Activated CD8-positive, alpha-beta memory T cell treated with anti-CD3 and anti-CD28 coated beads for 48 hours (primary cell): ENCODE measurements at places on chromosomes 6 and 20.

DNA sequence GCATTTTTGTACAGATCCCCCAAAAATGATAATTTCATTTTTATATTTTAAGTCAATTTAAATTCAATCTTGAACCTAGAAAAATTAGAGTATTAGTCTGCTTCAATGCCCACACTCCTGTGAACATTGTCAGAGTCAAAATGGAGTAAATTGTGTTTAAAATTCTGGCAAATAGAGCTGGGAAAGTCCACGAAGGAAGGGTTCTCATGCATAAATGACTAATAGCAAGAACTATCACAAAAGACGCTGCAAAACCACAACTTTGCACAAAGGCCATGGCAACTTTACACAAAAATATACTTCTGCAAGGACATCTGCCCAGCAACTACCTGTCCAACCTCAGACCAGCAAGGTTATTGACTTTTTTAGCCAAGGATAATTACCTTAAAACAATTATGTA lies 203.2 kb upstream of the SMLR1 start:
- DNase-seq: no peak

GRCh38 chr6:35141007-35141655 lies at the start of gene TCP11:
TSS of gene TCP11 (minus strand) at chr6:35141339. CDS start at chr6:35140870, 469 bp downstream.
- DNase-seq: no peak

DNA sequence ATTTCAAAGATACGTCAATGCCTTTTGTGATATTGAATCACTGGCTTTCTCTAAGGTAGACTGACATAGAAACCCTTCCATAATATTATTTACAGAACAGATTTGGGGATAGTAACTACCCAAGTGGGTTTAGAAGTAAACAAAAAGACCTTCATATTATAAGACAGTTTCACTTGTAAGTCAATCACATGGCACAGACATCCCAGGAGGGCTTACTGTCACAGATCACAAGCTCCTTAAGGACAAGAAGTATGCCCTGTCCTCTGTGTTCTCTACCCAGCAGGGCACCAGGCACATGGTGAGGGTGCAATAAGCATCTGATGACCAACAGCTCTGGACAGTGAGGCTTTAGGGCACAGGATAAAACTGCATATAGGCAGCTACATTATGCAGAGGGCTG lies 135.9 kb upstream of the SLC22A16 start:
- DNase-seq: no peak

- DNase-seq: no peak
Measured at GRCh38 chr6:135555550-135555949, 58.0 kb upstream of the AHI1 start.

- DNase-seq: no peak
Measured at GRCh38 chr6:125784365-125784764, 6.4 kb upstream of the NCOA7 start.

GRCh38 chr6:56380476-56380875 lies 133.1 kb upstream of the COL21A1 start:
- DNase-seq: no peak

DNA sequence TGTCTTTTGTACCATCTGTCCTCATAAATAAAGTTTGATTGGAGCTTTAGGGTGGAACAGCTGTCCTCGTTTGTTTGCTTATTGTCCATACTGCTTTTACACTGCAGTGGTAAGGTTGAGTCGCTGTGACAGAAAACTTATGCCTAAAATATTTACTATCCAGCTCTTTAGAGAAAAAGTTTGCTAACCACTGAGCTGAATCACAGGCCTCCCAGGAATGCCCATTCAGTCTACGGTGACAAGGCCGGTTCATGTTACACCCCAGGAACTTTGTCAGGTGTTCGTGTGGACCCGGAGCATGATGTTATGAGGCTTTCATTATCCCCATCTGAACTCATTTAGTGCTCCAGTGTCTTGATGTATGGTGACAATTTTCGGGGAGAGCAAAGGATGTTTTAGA lies 401.1 kb downstream of the SAMD5 start:
- DNase-seq: no peak

DNA sequence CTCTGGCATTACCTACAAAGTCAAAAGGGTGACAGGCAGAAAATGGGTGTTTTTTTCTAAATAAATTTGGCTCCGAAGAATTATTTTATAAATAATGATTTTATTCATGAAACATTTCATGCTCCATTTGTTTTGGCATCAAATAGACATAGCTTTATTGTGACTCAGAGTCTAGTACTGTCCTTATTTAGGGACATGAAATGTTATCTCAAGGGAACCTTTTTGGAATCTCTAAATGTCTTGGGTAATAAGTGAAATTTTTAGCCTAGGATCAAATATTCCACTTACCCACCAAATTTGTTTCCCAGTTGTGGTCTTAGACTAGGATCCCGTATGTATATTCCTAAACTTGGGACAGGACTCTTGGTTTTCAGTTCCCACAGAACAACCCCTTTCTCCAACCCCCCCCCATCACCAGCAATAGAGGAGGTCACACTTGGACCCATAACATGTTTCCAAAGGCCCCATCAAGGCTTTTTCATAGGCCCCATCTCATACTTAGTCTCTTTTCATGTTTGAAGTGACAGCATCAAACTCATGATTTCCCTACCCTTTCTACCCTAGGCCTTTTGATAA lies 81.8 kb downstream of the JAG1 start:
- DNase-seq: no peak

- DNase-seq: no peak
Measured at GRCh38 chr6:17710331-17710730, 3.6 kb upstream of the NUP153 start.

- no peak for DNase-seq
Measured at GRCh38 chr20:37669773-37670236, 24.0 kb upstream of the CTNNBL1 start.

DNA sequence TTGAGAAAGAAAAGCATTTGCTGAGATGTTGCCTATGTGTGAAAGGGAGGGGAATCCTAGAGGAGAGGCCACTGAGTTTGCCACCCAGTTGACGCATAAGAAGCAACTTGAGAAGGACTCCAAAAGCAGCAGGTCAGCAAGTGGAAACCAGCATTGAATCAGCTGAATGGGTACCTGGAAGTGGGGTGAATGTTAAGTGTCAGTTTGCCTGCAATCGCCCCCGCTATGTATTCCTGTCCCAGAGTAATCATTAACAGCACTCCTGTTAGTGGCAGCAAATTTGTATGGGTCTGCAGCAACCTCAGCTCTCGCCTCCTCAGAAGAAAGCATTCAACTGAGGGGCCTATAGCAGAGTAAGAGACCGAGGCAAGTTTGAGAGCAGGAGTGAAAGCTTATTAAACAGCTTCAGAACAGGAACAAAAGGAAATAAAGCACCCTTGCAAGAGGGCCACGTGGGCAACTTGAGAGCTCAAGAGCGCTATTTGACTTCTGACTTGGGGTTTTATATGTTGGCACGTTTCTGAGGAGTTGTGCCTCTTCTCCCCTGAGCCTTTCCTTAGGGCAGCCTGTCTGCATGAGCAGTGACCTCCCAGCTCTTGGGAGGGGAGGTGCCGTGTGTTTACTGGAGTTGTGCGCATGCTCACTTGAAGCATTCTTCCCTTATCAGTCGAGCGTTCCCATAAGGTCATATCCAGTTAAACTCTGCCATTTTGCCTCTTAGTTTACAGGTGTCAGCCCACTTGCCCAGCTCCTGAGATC lies 122.6 kb upstream of the PHACTR1 start:
- no peak for DNase-seq

GRCh38 chr6:118932421-118932820 lies 2.5 kb downstream of the MCM9 start:
- DNase-seq: no peak

GRCh38 chr6:128032042-128032441 lies 131.2 kb upstream of the THEMIS start:
- no peak for DNase-seq

GRCh38 chr6:29590218-29590808 lies 5.4 kb downstream of the OR2H2 start:
- no peak for DNase-seq

DNA sequence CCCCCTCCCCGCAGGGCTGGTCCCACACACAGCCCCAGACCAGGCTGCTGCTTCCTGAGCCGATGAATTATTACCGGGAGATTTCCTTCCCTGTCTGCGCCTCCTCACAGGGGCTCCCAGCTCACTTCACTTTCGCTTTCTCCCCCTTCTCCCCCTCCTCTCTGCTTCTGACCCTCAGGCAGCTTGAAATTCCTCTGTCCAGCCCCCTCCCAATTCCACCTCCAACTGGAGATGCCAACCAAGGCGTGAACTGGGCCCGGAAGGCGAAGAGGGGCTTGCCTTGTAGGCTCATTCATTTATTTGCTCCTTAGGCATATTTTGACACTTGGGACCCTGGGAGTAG lies 1.7 kb upstream of the TCF15 start:
- DNase-seq: no peak

DNA sequence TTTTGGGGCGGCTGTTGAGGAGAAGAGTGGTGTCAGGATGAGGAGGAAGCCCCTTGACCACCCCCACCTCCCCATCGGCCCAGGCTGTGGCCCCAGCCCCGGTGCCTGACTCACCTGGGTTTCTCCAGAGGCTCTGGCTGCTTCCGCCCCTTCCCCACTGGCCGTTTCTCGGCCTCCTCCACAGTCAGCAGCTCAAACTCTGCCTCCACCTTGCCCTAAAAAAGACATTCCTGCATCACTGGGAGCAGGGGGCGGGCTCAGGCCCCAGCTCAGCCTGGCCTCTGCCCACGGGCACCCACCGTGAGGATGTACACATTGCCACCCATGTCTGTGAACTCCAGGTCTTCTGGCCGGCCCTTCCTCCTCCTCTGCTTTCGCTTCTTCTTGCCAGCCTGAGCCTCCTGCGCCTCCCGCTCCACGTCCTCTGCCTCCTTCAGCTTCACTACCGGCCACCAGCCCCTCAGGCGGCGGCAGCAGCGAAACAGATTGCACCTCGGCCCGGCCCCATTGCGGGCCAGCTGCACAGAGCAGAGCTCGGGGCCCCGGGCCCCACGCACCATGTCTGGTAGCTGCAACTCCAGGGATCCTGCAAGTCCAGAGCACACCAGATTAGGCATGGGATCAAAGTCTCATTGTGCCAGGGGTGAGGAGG lies 17.3 kb downstream of the ERGIC3 start:
- no peak for DNase-seq

- no peak for DNase-seq
Measured at GRCh38 chr6:104881964-104882668, 22.4 kb upstream of the HACE1 start.

DNA sequence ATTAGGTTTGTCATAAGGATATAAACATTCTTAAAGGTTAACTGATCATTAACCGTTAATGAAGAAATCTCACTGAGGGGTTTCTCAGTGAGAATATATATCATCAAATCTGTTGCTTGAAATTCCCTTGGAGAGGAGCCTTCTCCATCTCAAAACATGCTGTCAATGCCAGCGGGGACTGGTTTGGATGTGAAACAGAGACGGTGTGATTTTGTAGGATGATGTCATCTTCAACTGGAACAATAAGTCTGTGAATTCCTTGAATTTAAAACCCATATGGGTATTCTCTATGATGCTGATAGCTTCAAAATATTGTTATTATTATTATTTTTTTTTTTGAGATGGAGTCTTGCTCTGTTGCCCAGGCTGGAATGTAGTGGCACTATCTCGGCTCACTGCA lies 75.9 kb downstream of the GMPR start:
- no peak for DNase-seq

DNA sequence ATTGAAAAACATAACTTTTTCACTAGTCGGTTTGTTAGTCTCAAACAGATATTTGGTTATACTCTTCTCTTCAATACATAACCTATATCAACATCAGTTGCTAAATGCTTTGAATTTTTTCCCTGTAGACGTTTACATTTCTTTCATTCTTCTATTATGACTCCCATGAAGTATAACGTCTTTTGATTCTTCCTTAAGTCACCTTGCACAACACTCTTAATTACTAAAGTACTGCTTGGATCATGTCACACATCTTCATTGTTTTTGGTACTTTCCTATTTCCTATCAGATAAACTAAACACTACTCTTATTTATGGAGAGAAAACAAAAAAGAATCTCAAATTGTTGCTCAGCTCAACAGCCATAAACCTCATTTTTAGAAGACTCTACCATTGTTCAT lies 23.0 kb upstream of the BMP5 start:
- no peak for DNase-seq

DNA sequence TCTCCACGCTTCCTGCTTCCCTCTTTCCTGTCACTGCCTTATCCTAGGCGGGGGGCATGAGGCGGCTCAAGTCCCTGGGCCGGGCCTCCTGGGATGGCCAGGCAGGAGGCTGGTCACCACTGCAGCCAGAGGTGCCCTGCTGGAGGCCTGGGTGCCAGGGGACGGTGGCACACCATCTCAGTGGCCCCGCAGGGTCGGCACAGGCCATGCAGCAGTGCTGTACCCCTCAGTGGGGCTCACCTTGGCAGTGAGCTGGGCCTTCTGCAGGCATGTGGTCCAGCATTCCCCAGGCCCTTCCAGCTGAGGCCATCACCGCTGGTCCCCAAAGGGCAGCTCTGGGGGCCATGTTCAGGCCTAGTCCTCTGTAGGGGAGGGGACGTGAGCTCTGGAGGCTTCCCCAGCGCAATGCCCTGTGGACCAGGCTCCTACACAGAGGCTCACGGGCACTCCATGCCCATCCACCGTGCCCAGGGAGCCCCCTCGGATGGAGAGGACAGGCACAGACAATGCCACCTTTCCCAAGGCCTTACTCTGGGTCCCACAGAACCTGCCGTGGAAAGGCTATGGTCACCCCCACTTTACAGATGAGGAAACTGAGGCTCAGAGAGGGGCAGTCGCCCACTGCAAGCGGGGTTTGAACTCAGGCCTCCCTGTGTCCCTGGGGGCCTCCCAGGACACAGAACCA lies 123.8 kb downstream of the TAF4 start:
- no peak for DNase-seq

DNA sequence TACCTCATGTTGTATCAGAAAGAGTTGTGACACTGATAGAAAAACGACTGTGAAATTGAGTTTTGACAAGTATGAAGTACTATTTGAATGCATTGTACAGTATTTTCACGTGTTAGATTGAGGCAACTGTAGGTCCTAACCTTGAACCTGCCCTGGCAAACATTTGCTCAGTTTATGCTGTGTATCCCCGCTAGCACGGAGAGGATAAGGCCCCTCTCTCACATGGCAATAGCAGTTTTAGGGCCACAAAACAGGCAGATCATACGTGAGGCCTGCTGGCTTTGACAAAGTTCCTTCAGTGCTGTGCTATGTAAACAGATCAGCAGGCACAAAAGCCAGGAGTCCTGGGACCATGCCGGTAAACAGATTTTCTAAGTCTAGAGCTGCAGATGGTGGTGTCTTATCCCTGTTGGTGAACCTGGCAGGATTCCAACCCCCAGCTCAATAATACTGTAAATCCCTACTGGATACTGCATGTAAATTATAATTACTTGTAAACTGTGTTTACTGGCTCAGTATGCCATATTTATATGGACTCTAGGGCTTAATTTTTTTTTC lies 23.8 kb upstream of the FAM217A start:
- DNase-seq: no peak
